ENCODE measurements at places on chromosomes 7 and 10.
A peak's percentile ranks its signal among the peaks of the same experiment; 100 is the strongest.

DNA sequence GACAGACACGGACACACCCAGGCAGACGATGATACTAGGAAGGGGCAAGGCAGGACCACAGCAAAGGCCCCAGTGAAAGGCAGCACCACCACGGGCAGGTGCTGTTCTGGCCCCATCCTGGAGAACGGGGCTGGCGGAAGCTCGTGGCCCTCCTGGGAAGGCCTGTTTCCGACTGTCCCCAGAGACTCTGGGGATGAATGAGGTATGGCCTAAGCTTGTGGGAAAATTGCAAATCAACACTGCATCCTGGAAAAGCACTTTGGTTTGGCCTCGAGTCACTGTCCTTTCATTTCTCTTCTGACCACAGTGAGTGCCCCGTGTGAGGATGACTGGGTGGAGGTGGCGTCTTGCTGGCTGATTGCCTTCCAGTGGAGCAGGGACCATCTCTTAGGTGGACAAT, 81.6 kb upstream of the ANLN start:
- no peak for DNase-seq

DNA sequence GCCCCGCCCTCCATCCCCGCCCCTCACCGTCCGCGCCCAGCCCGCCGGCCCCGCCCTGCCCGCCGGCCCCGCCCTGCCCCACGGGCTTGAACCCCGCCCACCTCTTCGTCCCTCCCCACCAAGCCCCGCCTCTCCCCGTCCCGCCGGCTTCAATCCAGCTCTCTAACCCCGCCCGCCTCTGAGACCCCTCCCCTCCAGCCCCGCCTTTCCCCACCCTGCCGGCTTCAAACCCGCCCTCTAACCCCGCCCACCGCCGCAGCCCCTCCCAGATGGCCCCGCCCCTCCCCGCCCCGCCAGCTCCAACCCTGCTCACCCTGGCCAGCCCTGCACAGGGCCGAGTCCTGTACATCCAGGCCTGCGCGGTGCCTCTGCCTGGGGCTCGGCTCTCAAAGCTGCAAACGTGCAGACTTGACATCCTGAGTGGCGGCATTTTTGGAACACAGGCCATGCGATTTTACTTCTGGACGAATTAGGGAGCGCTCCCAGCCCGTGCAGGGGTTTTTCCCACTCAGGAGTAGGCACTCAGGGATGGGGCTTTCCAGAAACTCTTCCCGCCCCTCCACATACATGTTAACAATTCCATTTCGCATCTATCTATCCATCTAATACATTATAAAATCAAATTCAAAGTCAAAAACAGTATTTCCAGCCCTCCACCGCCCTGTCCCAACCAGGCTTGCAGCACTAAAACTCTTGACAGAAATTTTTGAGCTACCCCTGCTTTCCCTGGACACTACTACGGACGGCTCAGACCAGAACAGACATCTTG, 477 bp upstream of the NMT2 start:
- peak; percentile 83 for DNase-seq

GRCh38 chr10:122567056-122567660, 6.6 kb downstream of the DMBT1 start:
- DNase-seq, result peak; percentile 7

DNA sequence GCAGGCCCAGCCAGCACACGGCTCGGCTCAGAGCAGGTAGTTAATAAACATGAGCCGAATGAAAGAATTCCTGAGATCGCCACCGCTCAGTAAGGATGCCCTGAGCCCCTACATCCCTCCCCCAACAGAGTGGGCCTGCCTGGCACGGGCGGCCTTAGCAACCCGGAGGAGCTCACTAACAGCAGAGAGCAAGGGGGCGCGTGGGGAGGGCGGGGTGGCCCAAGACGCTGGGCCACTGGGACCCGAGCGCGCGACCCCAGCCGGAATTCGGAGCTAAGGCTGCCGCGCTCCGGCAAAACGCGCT, 403 bp upstream of the ENO4 start:
- no peak for DNase-seq

GRCh38 chr7:97565665-97566064, 166.2 kb upstream of the TAC1 start:
- no peak for DNase-seq

- DNase-seq, result no peak
Observed at GRCh38 chr10:20117471-20117870, 301.2 kb downstream of the PLXDC2 start.

- no peak for DNase-seq
Observed at GRCh38 chr7:47535035-47535703, 46.7 kb downstream of the TNS3 start.

DNA sequence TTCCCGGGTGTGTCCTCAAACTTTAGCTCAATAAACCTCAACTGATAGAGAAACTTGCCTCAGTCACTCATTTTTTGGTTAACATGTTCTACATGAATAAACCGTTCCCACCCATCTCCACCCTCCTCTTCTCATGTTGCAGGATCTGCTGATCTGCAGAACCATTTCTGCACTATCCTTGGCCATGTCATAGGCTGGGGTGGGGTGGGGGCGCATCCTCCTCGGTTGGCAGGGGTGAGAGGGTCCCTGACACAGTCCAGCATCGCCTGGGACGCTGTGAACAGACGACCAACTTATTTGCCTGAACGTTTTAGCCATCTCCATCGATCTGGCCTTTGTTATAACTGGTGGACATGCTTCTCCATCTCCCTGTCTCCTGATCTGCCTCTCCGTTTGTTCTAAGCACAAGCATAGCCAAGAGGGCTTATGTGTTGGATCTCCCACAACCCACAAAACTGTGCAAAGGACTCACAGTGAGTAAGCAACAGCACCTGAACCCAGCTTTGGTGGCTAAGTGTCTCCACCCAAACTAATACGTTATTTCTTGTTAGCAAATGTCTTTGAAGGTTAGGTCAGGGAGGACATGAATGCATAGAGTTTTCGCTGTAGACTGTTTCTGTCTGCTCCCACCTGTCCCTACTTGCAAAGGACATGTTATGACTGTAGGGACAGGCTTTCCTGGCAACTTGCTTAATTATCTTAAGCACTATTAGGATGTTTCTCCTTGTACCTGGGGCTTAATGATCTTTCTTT, 51.7 kb downstream of the PRKCQ start:
- no peak for DNase-seq

Data from RCC 7860 (cell line).